RWPE1 (cell line): ENCODE measurements at places on chromosomes 2 and 18.

- no peak for DNase-seq
Observed at GRCh38 chr2:80579756-80580155, 275.2 kb upstream of the LRRTM1 start.

DNA sequence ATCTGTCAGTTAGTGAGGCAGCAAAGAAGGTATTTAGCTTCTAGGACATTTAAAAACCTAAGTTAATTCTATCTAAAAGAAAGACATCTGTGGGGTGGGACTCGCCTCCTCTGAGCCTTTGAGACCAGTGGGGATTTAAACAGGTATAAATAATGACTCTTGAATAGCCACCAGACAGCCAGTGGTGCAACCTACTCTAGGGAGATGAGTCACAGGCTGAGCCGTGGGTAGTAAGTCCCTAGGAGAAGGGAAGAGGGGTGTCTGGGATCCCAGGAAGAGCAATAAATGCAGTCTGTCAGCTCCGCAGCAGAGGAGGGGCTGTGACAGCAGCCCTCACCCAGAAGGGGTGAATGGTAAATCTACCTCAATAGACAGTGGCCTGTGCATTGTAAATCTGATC lies 43.1 kb upstream of the GALNT3 start:
- DNase-seq = peak; percentile 48

- no peak for DNase-seq
Observed at GRCh38 chr2:156672556-156673332, 236.6 kb downstream of the GPD2 start.

DNA sequence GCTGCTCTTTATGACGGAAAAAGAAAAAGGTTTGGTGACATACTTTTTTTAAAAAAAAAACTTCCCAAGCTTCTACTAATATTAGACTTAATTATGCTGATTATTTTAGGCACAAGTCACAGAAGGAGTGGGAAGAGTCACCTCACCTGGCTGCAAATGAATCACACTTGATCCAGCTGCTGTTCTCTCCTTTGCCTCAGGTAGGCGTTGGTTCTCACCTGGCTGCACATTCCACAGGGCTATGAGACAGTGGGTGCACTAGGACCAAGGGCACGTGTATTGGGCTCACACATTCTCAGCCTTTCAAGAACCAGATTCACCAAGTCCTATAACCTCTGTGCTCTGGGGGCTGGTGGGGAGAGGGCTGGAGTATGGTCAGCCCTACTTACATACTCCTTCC lies 93.3 kb downstream of the TGFA start:
- DNase-seq = no peak

DNA sequence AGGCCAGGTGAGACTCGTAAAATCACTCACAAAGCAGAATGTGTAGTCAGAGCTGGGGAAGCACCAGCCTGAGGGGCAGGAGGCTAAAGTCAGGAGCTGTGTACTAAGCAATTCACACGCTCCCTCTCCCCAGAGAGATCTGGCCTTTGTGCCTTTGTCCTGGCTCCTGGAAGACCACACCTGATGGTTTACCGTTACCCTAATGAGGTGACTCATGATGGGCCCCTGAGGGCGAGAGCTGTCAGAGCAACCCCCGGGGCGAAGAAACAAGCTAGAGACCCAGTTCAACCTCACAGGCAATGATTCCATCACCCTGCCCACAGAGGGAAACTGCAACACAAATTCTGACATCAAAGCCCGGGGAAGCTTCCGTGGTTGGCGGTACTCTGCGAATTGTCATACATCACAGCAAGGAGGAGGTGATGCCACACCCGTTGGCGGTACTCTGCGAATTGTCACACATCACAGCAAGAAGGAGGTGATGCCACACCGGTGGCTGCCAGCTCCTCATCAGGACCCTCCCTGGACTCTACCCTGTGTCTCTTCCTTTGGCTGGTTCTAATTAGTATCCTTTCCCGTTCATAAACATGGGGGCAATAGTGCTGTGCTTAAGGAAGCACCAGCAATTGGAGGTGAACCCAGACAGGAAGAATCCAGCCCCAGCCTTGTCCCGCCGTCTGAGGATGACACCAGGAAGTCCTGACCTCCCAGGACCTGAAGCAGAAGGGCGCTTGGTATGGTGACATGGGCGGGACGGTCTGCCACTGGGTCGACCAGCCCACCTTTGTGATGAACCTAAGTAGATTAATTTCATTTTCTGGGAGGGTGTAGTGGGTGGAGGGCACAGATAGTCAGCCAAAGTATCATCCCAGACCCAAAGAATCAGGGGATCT lies 30.5 kb downstream of the B3GNT7 start:
- peak; percentile 9 for DNase-seq

DNA sequence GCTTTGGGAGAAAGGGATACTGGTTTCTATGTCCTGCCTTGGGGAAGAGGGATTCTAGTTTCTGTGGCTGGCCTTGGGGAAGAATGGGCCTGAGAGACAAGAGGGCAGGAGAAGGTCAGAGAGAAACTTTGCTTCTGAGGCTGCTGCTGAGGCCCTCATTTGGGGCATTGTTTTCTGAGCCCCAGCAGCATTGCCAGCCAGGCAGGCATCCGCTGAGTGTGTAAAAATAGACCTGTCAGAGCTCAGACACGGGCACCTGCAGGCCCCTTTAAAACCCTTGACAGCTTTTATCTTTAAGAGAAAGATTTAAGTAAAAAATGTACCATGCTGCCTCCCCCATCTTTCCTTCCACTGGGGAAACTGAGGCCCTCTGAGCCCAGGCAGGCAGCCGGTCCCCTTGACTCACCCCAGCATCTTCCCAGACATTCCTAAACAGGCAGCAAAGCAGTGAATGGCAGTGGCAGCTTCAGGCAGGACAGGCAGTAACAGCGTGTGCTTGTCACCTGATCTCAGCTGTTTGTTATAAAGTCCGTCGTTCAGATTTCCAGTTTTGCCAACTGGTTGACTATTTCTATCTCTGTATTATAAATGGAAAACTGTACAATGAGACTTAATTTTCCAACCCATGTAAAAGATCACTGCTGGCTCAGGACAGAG lies 27.6 kb downstream of the MLPH start:
- no peak for DNase-seq
